Natural killer cell (primary cell): ENCODE measurements at places on chromosomes 7 and 10. TPM values are rescaled to one million over a fixed set of nuclear protein-coding genes. Genes with fewer than 3 reads are reported as not detected.

The AKR1C8 gene
- total RNA-seq, result 7.2 TPM

- H3K27ac ChIP-seq, result no peak overlapping the region
- no peaks in the 10 kb centered on the region for H3K36me3 ChIP-seq
- no peak for DNase-seq
- no peaks in the 10 kb centered on the region for H3K27me3 ChIP-seq
Measured at GRCh38 chr7:133039614-133040013, 42.3 kb downstream of the CHCHD3 start.

DNA sequence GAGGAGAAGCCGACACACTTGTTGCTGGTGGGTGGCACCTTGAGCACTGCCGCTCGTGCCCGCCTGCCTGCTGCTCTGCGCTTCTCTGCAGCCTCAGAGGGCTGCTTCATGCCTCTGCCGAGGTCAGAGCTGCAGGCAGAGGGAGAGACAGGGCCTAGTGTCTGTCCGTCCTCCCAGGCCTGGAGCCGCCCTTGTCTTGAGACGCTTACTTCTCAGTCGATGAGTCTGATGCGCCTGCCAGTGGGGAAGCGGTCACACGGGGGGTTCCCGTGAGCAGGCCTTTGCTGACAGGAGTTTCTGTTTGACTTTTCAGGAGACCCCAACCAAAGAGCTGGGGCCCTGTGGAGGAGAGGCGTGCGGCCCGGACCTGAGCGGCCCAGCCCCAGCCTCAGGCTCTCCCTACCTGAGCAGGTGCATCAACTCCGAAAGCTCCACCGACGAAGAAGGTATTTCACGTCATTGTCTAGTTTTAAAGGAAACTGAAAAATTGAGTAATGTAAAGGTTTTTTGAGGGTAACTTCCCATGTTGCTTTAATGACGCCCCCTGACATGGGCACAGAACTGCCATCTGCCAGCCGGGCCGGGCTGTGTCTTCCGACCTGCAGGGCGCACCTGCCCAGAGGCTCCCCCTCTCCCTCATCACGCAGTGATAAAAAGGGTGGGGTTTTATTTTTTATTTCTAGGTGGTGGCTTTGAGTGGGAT, 7.8 kb upstream of the BHLHA15 start:
- H3K27me3 ChIP-seq, result no peaks in the 10 kb centered on the region
- H3K27ac ChIP-seq, result no peak overlapping the region
- H3K36me3 ChIP-seq, result peaks cover 14% of the 10 kb centered on the region
- no peak overlapping the region for H3K4me3 ChIP-seq

DNA sequence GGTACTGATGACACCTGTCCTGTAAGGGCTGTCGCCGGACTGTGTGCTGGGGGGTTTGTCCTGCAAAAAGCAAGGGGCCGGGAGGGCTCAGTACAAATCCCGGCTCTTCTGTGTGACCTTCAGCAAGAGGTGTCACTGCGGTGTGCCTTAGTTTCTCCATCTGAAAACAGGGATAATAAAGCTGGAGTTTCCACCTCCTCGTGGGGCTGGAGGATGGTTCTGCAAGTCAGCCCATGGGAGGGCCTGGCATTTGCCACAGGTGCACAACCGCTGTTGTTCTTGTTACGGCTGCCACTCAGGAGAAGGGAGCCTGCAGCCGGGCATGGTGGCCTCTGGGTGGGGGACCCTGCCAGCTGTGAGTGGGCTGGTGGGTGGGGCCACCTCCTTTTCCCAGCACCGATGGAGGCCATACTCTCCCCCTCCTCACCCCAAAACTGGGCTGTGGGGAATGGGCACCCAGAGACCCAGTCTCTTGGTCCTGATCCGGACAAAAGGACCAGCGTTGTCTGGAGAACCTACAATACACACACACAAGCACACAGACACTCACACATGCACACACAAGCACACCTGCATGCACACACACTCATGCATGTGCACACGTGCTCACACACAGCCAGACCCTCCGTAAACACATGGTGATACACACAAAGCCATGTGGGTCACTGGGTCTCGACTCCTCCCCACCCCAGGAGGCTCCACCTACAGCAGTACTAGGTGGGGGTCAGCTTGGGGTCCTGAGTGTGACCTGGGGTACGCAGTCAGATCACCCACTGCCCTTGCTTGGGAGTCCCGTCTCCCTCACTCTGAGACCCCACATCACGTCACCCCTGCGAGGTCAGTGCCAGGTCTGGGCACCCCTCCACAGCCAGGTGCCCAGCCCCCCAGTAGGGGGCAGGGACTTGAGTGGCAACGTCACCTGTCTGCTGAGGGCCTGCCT, 34.1 kb downstream of the ELFN1 start:
- no peaks in the 10 kb centered on the region for H3K4me1 ChIP-seq
- no peak overlapping the region for H3K4me3 ChIP-seq
- no peak for DNase-seq
- no peaks in the 10 kb centered on the region for H3K36me3 ChIP-seq
- no peak overlapping the region for H3K27ac ChIP-seq
- H3K27me3 ChIP-seq, result no peaks in the 10 kb centered on the region

GRCh38 chr10:25811052-25811685, 122.9 kb upstream of the MYO3A start:
- H3K4me3 ChIP-seq, result no peak overlapping the region
- DNase-seq, result no peak
- H3K27me3 ChIP-seq, result no peaks in the 10 kb centered on the region
- H3K27ac ChIP-seq, result no peak overlapping the region
- no peaks in the 10 kb centered on the region for H3K4me1 ChIP-seq
